CD4-positive, alpha-beta memory T cell (primary cell): ENCODE measurements at places on chromosomes 5 and 9.

GRCh38 chr9:34387239-34387638, 10.5 kb upstream of the MYORG start:
- no peak for DNase-seq

DNA sequence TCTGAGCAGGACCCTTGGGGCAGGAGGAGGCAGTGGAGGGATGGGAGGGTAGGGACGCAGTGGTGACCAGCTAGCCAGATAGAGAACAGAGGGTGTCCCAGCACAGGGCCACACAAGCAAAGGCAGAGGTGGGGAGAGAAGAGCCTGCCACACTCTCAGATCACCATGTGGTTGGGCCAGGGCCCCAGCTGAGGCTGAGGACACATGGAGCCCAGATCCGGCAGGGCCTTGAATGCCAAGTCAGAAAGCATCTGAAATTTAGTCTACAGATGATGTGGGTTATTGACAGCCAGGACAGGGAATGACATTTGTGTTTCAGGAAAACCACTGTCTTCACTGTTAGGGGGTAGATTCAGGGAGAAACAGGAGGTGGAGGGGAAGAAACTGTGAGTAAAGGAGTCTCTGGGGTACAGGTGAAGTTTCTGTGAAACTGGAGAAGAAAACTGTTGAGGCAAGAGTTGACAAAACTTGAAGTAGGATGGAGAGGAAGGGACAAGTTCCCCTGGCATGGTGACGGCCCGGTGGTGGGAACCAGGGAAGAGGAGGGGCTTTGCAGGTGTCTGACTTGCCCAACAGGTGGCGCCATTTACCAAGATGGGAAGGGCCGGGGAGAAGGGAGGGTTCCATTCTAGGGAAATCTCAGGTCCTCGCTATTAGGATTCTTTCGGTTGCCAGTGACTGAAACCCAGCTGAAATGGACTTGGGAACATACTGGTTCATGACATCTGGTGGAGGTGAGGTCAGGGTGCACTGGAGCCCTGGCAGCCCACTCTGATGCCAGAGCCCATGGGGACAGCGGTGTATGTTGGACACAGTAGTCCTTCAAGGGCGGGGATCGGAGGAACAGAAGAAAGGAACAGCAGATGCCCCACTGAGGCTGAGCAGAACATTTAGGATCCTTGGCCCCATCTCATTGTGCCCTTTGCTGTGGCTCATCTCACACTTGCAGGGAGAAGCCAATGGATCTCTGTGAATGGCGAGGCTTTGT, 100.1 kb downstream of the KCNIP1 start:
- DNase-seq, result no peak

DNA sequence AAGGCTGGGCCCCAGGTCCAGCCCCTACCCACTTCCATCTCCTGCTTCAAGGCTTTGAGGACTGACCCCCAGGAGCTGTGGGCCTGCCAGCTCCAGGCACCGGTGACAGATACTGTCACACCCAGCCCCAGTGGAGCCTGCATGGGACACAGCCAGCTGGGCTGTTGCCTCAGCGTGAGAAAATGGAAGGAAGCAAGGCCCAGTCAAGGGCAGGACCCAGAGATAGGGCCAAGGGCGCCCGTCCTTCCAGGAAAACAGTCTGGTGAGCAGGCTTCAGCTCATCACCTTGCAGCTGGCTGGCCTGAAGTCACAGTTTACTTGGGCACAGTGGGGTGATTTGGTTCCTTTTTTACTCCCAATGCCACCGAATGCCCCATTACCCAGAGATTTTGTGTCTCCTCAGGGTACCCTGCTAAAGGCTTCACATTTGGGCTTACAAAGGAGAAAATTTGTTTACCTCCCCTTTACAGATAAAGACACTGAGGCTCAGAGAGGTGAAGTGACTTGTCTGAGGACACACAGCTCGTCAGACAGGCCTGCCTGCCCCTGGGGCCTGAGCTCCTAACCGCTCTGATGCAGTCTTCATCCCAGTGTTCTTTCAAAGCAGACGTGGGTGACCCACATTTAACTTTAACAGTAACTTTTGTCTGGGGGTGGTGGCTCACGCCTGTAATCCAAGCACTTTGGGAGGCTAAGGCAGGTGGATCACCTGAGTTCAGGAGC, 21.5 kb upstream of the WDR38 start:
- no peak for DNase-seq

GRCh38 chr5:88452820-88453219, 184.2 kb upstream of the TMEM161B start:
- DNase-seq, result no peak

DNA sequence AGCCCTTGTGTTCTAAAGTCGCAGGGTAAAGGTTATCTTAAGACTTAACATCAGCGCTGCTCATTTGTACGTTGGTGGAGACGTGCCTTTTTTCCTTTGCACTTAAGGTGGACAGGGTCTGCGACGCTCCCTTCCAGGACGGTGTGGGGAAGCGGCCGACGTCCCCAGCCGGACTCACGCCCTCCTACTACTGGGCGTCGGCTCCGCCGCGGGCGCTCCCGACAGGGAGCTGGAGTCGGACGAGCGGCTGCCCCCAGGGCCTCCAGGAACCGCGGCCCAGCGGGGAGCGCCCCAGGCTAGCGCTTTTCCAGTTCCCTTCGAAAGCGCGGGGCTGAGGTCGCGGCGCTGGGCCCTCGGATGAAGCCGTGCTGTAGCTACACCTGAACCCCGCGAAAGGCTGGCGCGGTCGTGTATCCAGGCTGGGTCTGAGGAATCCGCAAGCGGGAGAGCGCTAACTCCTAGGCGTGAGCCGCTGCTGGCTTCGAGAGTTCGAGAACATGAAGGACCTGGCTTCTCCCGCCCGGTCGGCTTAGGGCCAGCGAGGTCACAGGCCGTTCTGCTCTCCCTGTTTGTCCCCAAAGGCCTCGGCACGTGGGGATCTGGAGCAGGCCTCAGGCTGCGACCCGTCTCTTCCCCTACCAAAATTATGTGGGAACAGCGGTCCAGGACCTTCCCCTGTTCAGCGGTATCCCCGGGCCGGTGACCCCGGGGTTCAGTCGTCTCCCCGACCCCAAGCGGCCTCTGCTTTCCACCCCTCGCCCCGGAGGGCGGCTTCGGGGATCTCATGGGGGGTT, 3.8 kb upstream of the DMRT3 start:
- DNase-seq, result no peak

DNA sequence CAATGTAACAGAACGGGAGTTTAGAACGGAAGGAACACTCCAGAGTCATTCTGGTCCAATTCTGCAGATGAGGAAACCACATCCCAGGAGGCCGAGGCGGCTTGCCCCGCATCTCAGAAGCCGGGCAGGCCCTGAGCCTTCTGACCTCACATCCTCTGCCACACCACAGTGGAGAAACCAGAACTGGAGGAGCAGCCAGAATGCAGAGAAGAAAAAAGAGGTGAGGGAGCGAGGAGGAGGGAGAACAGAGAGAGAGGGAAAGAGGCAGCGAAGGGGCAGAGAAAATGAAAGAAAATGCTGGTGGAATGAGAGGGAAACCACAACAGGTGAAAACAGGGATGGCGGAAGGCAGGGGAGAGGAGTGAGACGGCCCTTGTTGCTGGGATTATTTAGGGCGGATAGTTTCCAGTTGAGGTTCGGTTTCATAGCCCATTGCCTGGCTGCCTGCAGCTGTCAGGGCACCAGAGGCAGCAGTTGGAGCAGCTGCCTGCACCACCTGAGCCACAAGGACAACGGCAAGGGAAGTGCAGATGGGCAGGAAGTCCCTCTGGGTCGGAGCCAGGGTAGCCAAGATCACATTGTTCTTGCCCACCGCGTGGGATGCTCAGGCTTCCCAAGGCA, at the start of gene HMHB1:
HMHB1 (plus strand) TSS at position 77 of the 621 bp plus-strand sequence.
- DNase-seq, result no peak

GRCh38 chr9:33293782-33294181, 3.5 kb downstream of the NFX1 start:
- DNase-seq, result no peak

DNA sequence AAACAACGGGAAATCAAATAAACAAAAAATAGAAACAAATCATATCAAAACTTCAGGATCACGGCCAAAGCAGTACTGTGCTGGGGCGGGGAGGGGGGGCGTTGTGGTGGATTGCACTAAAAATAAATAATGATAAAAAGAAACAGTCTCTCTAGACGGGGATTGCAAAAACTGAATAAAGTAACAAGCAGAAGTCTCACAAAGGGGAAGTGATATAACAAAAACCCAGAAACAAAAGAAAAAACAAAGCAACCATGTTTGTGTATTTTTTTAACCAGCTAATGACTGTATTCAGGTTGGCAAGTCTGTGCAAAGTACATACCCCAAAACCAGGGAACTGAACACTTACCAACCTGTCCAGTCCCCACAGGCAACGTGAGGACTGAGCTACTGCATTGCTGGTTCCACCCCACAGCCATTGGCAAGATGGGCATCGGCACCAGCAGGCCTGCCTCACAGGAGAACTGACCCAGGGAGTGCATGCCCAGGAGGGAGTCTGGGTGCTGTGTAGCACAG, 24.1 kb downstream of the BICD2 start:
- no peak for DNase-seq

DNA sequence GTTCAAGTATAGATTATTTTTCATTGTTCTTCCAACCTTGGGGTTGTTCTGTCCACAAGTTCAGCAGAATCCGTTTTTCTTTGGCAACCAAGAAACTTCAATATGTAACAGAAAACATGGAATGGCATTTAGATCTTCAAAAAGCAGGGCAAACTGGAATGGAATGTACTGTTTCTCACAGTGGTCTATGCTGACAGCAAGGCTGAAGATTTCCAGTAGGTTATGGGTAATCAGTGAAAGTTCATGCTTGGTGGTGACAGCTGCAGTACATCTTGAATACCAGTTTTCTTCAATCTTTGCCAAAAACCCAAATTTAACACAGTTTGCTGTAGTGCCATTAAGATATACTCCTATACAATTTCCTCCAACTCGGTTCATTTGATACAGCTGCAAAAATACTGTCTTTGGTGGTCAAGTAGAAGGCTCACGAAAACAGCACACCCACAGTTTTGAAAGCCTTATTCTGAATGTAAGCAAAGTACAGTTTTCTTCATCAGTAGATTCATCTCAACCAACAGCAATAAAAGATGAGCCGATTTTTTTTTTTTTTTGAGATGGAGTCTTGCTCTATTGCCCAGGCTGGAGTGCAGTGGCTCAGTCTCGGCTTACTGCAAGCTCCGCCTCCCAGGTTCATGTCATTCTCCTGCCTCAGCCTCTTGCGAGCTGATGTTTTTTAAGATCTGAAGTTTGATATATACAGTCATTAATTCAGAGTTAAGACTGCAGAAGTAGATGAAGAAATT, 4.9 kb downstream of the TRIM52 start:
- no peak for DNase-seq

DNA sequence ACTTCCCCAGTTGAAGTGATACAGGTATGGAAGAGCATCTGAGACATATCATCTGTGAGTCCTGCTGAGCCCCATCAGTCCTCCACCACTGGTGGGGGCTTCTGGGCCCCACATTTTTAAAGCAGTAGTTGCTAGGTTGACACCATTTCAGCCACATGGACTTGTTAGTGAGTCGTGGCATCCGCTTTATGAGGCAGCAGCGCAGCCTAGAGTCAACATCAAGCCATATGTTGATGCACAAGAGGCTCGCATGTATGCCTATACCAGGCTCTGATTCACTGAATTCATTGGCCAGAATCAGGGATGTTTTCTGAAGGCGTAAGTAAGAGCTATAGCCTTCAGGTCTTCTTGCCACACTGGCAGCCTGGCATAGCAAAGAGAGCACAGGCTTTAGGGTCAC, 26.8 kb downstream of the ZNF346 start:
- DNase-seq, result no peak

- DNase-seq, result no peak
Measured at GRCh38 chr5:166031926-166032325, 2259.5 kb upstream of the WWC1 start.

DNA sequence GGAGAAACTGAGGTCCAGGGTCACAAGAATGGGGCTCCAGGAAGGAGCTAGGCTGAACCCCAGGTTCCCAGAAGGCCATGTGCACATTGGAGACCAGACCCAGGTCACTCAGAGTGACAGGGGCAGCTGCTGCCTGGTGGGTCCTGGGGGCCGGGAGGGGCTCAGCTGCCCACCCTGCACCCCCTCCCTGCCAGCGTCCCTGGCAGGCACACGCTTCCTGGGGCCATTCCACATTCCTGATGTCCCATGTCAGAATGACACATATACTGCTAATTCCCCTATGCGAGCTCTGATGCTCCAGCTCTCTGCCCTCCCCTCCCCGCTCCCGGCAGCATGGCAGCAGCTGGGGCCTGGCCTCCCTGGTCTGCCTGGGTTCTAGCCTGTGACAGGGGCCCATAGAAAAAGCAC, 14.0 kb downstream of the FGFR4 start:
- no peak for DNase-seq

DNA sequence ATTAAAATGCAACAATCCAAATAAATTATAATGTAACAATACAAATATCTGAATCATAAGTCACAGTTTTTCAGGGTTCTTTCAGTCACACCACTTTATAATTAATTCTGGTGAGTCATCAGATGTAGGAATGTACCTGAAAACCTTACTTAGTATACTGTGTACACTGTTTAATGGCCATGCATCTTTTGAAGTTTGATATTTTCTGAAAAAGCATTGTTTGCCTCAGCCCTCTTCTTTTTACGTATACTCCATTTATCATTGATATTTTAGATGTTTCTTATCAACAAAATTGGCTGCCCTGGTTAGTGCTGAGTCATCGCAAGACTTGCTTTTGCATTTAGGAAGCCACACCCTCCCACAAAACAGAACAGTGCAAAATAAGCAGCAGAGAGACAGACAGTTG, 218.6 kb downstream of the PJA2 start:
- DNase-seq, result no peak
